ENCODE measurements at places on chromosomes 7 and 10.
A peak's percentile ranks its signal among the peaks of the same experiment; 100 is the strongest.

DNA sequence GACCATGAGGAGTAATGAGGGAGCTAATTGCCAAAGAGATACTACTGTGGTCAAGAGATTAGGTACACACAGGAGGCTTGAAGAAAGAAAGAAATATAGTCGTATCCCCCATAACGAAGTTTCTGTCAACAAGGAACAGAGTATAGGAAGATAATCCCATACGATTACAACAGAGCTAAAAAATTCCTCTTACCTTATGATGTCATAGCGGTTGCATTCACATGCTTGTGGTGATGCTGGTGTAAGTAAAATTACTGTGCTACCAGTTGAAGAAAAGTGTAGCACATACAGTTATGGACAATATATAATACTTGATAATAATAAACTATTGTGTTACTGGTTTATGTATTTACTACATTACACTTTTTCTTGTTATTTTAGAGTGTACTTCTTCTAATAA, 51.6 kb upstream of the CASD1 start:
- no peak for DNase-seq

DNA sequence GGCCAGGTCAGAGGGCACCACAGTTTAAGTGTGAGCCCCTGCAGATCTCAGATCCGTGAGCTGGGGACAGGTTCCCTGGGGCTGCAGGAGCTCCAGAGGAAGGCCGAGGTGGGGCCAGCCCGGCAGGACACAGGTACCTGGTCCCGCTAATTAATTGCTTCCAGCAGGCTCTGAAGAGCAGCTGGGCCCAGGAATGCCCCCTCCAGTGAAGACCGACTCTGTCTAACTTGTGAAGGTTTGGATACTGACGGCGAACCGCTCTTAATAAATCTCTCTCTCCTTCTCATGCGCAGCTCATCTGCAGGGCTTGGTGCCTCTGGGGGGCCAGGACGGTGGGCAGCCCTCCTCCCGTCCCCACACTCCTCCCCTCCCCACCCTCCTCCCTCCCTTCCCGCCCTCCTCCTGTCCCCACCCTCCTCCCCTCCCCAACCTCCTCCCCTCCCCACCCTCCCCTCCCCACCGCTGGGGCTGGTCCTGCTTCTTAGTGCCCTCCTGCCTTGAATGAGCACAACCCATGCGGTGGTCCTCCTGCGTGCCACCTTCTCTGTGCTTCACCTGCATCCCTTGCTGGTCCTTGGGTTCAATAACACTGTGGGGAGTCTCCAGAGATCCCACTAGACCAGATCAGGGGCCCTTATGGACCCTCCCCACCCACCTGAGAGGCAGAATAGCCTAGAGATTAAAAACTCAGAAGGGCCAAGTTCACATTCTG, 38.3 kb downstream of the PDGFA start:
- no peak for DNase-seq

GRCh38 chr7:20287317-20287716, 43.4 kb upstream of the ITGB8 start:
- no peak for DNase-seq

GRCh38 chr7:91551377-91552175, 287.3 kb downstream of the FZD1 start:
- DNase-seq: no peak

- DNase-seq: no peak
These were observed 29.6 kb downstream of the FZD1 start for GRCh38 chr7:91293840-91294239.

- DNase-seq: no peak
These were observed 127.1 kb upstream of the TNS3 start for GRCh38 chr7:47709051-47709450.

GRCh38 chr10:63921908-63922467, 400.8 kb downstream of the REEP3 start:
- DNase-seq: no peak

- DNase-seq: no peak
These were observed 3.2 kb upstream of the CROT start for GRCh38 chr7:87342231-87342630.

DNA sequence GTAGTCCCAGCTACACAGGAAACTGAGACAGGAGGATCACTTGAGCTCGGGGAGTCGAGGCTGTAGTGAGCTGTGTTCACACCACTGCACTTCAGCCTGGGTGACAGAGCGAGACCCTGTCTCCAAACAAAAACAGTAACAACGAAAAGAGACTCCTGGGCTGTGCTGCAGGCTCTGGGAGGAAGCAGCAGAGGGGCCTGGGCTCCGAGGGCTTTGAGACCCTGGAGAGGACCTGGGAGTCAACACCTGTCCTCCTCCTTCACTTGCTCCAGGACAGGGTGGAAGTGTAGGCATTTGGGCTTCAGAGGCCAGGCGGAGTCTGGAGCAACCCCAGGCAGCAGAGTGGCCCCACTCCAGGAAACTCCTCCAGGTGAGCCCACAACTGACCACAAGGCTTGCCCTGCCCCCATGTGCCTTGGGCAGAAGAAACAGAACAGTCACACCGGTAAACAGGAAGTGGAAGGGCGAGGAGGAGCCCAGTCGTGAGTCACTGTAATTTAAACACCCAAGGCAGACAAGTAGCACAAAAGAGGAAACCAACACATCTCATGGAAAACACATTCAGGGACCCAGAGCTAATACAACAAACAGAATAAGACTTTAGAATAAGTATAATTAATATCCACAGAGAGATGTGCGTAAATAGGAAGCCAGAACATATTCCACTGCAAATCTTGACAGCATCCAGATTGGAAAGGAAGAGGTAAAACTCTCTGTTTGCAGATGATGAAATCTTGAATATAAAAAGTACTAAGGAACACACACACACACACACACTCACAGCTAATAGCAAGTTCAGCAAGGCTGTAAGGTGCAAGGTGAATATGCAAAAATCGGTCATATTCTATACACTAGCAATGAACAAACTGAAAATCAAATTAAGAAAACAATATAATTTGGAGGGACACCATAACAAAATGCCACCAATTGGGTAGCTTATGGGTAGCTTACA, 20.5 kb upstream of the RASGEF1A start:
- DNase-seq: no peak

DNA sequence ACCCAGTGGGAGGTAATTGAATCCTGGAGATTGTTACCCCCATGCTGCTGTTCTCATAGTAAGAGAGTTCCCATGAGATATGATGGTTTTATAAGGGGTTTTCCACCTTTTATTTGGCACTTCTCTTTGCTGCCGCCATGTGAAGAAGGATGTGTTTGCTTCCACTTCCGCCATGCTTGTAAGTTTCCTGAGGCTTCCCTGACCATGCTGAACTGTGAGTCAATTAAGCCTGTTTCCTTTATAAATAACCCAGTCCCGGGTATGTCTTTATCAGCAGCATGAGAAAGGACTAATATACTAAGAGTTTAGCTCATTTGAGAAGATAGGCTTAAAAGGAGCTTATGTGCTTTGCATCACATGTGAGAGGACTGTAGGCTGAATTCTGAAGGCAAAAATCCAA, 29.3 kb downstream of the TMEM248 start:
- no peak for DNase-seq

DNA sequence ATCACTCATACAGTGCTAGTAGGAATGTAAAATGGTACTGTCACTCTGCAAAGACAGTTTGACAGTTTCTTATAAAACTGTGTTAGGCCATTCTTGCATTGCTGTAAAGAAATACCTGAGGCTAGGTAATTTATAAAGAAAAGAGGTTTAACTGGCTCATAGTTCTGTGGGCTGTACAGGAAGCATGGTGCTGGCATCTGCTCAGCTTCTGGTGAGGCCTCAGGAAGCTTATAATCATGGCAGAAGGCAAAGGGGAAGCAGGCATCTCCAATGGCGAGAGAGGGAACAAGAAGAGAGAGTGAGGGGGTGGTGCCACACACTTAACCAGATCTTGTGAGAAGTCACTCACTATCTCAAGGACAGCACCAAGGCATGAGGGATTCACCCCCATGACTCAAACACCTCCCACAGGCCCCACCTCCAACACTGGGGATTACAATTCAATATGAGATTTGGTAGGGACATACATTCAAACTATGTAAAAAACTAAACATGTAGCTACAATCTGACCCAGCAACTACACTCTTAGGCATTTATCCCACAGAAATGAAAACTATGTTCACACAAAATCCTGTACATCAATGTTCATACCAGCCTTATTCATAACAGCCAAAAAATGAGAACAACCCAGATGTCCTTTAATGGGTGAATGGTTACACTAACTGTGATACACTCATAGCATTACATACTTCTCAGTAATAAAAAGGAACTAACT, 5.0 kb downstream of the ALDH18A1 start:
- no peak for DNase-seq

- no peak for DNase-seq
These were observed 2.6 kb downstream of the BZW2 start for GRCh38 chr7:16648551-16648950.

- DNase-seq: peak; percentile 12
These were observed 157.3 kb downstream of the CTTNBP2 start for GRCh38 chr7:117715784-117716445.

GRCh38 chr10:24981161-24981710, 28.8 kb upstream of the PRTFDC1 start:
- no peak for DNase-seq

DNA sequence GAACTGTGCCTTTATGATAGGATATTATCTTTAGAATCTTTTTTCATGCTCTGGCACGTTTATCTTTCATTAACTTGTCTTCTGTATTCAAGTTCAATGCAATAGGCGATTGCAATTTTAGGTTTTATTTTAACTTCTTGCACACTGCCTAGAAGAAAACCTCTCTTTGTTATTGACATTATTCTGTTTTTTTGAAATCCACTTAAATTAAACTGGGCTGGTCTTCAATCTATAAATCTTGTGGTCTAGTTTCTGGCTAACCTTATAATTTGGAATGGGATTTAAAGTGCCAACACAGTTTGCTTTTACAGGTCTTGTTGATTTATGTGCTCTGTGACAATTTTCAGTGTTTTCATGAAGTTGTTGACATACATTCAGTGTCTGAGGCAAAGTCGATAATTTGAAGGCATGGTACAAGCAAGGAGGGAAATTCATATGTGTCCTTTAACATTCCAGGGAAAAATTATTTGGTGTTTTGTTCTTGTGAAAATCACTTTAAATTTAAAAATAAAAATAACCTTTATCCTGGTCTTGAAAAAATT, 240.9 kb downstream of the KIAA1217 start:
- no peak for DNase-seq

- no peak for DNase-seq
These were observed at the start of gene AKR1C4 for GRCh38 chr10:5196702-5197113. TSS of gene AKR1C4 (plus strand) at chr10:5196837. CDS start at chr10:5196868, 31 bp downstream.

- no peak for DNase-seq
These were observed 262.8 kb upstream of the KLF14 start for GRCh38 chr7:130996833-130997231.

- DNase-seq: no peak
These were observed 1.7 kb downstream of the GPR158 start for GRCh38 chr10:25176421-25176968.

GRCh38 chr7:120394595-120394994, 121.6 kb downstream of the KCND2 start:
- no peak for DNase-seq

DNA sequence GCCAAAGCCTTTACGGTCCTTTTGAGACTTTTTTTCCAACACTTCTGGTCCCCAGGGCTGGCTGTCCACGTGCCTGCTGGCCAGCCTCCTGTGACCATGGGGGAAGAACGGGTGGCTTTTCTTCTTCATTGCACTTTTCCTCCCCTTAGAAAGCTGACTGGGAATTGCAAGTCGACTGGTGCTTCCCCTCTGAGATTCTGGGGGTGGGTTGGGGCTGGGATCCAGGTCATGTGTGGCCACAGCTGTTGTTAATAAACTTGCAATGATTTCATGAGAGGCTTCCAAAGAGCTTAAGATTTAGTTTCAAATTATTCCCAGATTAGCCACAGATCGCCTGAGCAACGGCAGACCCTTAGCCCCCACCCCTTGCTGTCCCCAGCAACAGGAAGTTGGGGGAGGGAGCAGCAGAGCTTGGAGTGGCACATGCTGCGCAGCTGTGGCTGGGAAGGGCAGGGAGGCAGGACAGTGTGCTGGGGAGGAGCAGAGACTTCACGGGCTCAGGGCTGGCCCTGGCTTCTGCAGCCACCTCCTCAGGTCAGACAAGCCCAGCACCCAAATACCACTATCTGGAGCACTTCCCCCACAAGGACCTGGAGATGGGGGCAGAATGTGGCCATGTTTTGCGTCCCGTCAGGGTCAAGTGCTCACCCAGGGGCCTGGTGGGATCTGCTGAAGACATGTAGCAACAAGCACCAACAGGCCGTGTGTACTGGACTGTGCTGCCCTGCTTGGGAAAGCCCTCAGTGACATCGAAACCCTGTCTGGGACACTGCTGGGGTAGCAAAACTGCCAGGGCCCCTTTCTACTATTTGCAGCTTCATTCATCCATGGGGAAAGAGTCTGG, 147.1 kb downstream of the RNF216 start:
- no peak for DNase-seq

- DNase-seq: no peak
These were observed 42.3 kb upstream of the HMX3 start for GRCh38 chr10:123093489-123093888.

- no peak for DNase-seq
These were observed 791 bp downstream of the MYL7 start for GRCh38 chr7:44140341-44140740.

GRCh38 chr7:111642373-111642772, 80.1 kb upstream of the IMMP2L start:
- no peak for DNase-seq

DNA sequence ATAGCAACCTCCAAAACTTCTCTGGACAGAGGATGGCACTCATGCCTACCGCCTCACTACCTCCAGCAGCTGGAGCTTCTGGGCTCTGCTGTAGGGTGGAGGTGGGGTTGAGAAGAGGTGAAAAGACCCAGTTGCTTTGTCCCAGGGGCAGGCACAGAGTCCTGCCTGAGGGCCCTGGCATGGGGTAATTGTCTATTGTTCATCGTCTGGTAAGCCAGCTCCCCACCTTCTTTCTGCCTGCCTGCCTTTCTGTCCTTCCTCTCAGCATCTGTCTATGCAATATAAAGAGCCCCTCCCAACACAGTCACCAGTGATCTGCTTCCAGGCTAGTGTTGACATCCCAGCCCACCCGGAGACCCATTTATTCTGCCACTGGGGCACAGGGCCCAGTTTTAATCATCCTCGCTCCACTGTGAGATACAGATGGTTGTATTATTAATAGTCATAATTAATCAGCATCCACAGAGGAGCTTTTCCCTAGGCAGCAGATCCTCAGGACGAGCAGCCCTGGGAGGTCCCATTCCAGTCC, 39.0 kb downstream of the ZMIZ1 start:
- DNase-seq: no peak
